ENCODE measurements at places on chromosomes 7 and 10.

DNA sequence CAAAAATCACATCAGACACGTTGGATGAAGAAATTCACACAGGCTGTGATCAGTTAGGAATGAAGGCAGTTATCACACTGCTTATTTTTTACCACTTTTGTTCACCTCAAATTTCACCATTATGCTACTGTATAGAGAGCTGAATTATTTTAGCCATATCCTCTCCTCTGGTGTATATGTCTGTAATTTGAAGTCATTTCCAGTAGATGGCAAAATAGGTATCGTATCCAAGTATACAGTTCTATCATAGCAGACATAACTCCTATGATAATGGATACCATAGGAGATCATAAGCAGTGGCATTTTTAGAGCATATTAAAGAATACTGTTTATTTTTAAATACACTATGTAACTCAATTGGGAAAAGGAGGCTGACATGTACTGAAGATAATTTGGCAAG lies 909.7 kb downstream of the DNAJB9 start:
- no peak for DNase-seq

DNA sequence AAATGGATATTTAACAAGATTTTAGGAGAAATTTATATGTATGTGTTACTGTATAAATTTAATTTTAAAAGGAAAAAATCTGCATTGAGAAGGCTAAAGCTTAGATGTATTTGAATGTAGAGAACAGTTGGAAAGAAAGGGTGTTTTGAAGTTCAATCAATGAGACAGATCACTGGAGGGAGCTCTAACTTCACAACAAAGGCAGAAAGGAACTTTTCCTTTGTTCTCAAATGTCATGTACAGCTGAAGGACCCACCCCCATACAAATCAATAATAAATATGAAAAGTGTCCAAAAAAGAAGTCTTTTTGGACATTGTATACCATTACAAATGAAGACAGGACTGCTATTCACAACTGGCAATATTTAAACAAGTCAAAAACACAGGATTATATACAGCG lies 403.4 kb downstream of the DNAJB9 start:
- DNase-seq = no peak

DNA sequence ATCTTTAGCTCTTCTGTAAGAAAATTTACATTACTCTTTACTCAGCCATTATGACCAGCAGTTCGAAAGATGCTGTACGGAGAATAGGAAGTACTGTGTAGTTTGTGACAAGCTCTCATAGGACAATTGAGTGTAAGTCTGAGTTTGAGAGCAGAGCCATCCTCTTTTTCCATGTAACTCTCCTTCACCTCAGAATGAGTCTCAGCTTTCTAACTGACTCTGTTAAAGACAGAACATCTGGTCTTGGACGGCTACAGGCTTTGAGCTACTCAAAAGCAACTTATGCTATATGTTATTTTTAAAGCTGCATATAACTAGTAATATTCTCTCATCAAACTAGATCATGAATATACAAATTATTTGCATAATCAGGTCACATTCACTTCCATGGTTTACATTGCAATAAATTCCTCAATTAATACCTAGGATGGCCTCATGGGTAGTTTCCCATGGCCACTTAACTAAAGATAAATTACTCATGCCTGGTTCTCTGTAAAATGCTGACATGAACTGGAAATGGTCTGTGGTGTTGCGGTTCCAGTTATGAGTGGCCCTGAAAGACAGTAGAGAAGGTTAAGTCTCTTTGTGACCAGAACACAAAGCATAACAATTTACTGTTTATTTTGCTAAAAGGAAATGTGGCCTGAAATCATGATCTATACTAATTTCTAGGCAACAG lies 358.7 kb downstream of the PHF14 start:
- no peak for DNase-seq

- DNase-seq = no peak
Observed at GRCh38 chr7:116500078-116500853, 728 bp downstream of the CAV2 start.

- DNase-seq = no peak
Observed at GRCh38 chr7:29115130-29115687, 31.1 kb downstream of the CPVL start.

DNA sequence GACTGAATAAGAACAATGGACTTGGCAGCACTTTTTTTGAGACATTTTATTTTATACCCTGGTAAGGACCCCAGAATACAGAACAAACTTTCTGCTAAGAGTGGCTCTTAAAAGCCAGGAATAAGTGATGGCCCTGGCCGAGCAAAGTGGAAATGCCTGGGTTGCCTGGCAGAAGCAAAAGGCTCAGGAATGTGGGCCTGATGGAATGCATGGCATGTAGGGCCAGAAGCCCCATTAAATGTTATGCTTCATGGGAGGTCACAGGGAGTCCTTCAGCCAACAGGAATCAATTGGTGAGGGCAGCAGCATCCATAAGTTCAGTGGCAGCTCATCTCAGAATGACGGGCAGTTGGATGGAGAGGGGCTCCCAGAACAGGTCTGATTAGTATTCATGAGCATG lies 301.5 kb upstream of the CACNA2D1 start:
- no peak for DNase-seq

- no peak for DNase-seq
Observed at GRCh38 chr10:132499367-132499685, 38.3 kb upstream of the INPP5A start.

GRCh38 chr10:78301891-78302738 lies 268.5 kb downstream of the RPS24 start:
- DNase-seq = peak; percentile 52

- DNase-seq = no peak
Observed at GRCh38 chr7:133670250-133670649, 417.4 kb downstream of the EXOC4 start.

DNA sequence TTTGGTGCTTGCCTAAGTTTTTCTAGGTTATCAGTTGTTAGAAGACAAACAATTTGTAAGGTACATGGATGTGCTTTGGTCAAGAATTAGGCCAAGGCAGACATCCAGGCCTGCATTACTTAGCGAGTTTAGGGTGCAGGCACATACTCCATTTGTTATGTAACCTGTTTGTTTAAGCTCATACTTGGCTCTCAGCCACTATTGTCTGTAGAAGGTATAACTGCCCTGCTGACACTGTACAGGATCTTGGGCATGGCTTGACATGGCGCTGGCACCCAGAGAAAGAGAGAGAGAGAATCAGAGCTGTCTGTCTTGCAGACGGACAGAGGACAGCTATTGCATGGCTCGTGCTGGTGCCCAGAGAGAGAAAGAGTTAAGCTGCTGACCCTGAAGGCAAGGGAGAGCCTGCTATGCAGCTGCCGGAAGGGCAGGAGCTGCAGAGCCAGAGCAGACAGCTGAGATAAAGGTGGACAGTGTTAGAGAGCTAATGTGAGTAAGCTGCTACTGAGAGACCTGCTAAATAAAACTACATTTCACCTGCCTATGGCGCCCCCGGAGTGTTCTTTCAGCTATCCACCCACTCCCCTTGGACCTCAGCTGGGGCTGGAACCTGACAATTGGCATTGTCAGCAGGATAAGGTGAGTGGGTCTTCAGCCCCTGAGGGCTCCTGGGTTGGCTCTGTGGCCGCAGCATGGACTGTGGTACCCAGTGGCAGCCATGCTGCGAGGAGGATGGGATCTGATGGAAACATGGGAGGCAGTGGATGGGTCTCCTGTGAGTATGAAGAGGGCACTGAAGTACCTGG lies 120.9 kb upstream of the TMEM106B start:
- DNase-seq = no peak

- DNase-seq = no peak
Observed at GRCh38 chr7:132177708-132178401, 398.4 kb downstream of the PLXNA4 start.

GRCh38 chr7:149414745-149415390 lies 46.0 kb downstream of the ZNF777 start:
- DNase-seq = peak; percentile 7

DNA sequence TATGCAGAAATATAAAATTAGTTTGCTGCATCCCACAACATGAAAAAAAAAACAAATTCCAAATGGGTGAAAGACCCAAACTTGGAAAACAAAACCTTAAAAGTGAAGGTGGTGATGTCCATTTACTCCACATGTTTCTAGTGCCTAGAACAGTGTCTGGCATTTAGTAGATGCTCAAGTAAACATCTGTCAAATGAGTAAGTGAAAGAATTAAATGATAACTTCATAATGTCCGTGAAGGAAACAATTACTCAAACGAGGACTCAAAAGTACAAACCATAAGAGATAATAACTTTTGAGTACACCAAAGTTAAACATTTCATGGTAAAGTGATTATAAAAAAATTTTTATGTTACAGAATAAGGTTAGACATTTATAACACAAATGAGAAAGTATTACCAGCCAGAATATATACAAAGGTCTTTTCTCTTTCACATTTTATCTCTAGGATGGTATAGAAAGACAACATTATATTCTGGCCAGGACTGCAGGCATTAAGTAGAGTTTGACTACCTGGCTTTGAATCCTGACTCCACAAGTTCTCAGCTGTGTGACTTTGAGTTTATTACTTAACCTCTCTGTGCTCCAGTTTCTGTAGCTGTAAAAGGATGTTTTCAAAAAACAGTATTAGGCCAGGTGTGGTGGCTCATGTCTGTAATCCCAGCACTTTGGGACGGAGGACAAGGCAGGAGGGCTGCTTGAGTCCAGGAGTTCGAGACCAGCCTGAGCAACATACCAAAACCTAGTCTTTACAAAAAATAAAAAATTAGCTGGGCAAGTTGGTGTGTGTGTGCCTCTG lies 20.7 kb downstream of the NMT2 start:
- DNase-seq = no peak

- no peak for DNase-seq
Observed at GRCh38 chr10:31314256-31315150, 4.5 kb upstream of the ZEB1 start.

DNA sequence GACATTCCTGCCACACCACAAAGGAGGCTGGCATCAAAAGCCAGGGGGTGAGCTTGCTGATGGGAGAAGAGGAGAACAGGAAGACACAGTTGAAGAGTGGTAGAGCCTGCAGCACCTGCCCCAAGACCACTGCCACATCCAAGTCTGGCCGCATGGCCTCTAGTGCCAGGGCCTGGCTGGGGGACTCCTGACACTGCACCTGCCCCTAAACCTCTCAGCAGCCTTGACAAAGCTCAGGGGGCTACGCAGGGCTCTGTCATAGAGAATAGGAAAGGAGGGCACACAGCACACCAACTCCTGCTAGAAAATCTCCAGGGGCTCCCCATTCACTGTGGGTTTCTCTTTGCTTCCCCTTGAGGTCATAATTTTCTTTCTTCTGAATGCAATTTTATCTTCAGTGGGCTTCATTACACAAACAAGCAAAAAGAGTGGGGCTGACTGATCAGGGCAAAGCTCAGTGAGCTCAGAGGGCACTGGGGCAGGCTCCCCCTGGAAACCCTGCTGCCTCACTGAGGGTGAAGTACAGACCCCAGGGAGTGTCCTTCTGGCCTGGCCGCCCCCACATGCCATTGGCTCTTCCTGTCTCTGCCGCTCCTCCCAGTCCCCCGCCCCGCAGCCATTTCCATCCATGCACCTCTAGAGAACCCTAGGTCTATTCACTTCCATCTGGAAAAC lies 37.2 kb downstream of the VOPP1 start:
- no peak for DNase-seq

DNA sequence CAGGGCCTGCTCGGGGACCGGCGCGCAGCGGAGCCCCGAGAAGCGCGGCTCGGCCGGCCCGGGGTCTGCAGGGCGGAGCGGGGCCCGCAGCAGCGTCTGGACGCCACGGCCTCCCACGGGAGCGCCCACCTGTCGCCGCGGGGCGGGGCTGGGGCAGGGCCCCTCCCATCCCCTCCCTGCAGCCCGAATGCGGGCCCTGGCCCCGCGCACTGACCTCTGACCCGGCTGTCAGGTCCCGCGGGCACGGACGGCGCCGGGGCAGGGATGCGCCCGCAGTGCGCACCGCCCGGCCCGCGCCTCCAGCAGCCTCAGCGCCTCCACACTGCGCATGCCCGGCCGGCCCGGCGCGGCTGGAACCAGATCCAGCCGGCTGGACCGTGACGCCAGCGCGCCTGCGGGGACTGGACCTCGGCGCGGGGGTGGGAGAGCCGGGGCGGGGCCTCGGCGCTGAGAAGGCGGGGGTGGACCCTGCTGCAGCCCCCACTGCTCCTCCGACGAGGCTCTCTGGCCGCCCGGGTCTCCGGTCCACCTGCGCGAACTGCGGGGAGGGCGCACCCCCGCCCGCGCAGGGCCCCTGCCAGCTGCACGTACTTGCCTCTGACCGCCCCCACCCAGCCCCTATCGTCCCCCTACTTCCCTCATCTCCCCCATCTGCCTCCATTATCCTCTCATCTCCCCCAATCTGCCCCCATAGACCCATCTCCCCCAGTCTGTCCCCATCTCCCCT lies 16.1 kb upstream of the GPR146 start:
- DNase-seq = peak; percentile 94

GRCh38 chr10:80540981-80541750 lies 3.5 kb downstream of the SH2D4B start:
- peak; percentile 58 for DNase-seq

DNA sequence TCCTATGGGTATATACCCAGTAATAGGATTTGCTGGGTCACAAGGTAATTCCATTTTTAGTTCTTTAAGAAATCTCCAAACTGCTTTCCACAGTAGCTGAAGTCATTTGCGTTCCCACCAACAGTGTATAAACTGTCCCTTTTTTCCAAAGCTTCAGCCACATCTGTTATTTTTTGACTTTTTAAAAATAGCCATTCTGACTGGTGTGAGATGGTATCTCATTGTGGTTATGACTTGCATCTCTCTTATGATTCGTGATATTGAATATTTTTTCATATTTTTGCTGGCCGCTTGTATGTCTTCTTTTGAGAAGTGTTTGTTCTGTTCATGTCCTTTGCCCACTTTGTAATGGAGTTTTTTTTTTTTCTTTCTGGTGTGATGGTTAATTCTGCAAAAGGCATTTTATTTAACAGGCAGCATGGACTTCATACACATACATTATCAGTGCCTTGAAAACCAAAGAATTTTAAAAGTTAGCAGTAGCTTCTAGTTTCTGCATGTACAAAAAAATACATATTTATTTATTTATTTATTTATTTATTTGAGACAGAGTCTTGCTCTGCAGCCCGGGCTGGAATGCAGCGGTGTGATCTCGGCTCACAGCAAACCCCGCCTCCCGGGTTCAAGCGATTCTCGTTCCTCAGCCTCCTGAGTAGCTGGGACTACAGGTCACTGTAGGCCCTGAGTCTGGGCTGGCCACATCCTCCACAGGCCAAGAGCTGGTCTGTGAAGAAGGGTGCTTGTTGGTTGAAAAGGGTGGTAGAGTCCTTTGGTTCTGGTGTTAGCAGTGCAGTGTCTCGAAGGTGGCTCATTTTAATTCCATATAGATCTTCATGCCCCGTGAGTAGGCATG lies 32.3 kb downstream of the AGR3 start:
- no peak for DNase-seq

DNA sequence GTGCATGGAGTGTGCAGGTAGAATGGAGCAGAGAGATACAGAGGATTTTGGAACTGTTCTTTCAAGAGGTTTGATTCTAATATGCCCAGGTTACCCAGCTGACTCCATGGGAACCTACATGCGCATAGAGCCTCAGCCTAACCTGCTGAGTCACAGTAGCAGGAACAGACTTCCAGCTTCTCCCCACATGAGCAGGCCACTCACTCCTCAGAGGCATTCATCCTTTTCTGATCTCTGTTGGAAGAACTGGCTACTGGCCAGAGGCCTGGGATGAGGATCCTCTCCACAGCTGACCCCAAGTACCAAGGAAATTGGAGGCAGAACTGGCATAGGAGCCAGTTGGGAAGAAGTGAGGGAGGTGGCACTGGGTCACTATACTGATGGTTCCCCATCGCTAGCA lies 17.9 kb upstream of the CCSER2 start:
- DNase-seq = peak; percentile 19
